Activated naive CD4-positive, alpha-beta T cell treated with anti-CD3 and anti-CD28 coated beads for 36 hours (primary cell): ENCODE measurements at places on chromosomes 5 and 9.
A peak's percentile ranks its signal among the peaks of the same experiment; 100 is the strongest.

- peak; percentile 69 for DNase-seq
Measured at GRCh38 chr5:170302653-170303501, 5.3 kb upstream of the LCP2 start.

- no peak for DNase-seq
Measured at GRCh38 chr5:139082813-139083498, 115.2 kb downstream of the SIL1 start.

- DNase-seq = no peak
Measured at GRCh38 chr5:125528881-125529280, 782.4 kb upstream of the ZNF608 start.

DNA sequence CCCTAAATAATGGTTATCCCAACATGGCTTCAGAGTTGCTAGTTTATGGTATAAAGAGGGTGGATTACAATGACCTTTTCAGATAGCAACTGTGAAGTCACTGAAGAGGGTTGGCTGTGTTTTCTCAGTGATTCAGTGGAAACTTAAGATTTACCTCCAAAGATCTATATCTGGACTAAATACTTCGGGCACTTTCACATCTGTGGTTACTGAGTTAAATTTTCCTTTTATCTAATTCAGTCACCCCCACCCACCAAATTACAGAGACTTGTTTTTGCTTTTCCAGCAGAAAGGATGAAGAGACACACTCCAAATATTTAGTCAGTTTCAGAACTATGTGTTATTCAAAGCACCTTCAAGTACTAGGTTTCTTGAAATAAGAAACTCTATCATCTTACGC, 573.2 kb downstream of the CCDC171 start:
- DNase-seq = no peak

DNA sequence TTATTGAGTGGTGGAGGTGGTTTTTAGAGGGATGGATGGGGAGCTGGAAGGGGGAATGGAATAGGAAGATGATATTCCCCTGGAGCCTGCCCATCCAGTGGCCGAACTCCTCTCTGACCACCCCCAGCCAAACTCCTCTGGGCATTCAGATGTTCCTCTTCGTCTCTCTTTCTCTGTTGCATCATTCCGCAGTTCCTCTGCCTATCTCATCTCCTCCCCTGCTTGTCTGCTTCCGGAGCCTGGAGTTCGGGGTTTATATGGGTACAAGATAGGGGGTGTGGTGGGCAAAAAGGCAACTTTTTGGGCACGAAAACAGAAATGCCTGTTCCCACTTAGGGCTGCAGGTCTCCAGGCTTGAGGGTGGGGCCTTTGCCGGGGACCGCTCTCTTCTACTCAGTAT, 12.2 kb upstream of the CDK5RAP2 start:
- DNase-seq = no peak

GRCh38 chr9:113622600-113623400, 159.3 kb downstream of the RGS3 start:
- DNase-seq = peak; percentile 84

- DNase-seq = no peak
Measured at GRCh38 chr5:79811081-79811480, 121.4 kb downstream of the CMYA5 start.

GRCh38 chr5:148466236-148466580, 82.5 kb downstream of the FBXO38 start:
- DNase-seq = no peak

GRCh38 chr9:113341712-113342410, 1.8 kb upstream of the WDR31 start:
- peak; percentile 25 for DNase-seq

- no peak for DNase-seq
Measured at GRCh38 chr9:137075275-137075775, 2.0 kb upstream of the UAP1L1 start.

DNA sequence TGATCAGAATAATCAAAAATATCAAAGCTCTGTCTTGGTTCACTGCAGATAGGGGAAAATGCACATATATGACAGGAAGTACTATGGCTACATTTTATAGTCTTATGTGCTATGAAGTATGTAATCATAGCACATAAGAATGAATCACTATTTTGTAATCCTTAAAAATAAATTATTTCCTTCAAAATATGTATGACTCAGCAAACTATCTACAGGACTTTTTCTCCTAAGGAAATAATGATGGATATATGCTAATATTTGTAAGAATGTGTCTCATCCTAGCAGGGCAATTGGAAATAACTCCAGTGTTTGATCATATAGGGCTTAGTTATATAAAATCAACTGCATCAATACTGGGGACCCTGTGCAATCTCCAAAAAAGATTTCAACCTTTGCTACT, 85.1 kb downstream of the SLC24A2 start:
- DNase-seq = no peak

DNA sequence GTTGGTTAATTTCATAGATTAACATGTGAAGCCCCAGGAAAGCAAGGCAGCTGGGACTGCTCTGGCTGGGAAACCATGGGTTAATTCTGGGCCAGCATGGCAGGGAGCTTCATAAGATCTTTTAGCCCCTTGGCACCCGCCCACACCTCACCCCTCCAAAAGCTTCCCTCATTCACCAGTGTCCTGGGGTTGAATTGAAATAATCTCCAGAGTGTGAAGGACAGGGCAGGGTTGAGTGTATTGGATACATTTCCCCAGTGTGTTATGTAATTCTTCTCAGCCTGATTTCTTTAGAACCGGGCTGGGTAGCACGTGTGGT, 19.4 kb downstream of the WNT8A start:
- no peak for DNase-seq

DNA sequence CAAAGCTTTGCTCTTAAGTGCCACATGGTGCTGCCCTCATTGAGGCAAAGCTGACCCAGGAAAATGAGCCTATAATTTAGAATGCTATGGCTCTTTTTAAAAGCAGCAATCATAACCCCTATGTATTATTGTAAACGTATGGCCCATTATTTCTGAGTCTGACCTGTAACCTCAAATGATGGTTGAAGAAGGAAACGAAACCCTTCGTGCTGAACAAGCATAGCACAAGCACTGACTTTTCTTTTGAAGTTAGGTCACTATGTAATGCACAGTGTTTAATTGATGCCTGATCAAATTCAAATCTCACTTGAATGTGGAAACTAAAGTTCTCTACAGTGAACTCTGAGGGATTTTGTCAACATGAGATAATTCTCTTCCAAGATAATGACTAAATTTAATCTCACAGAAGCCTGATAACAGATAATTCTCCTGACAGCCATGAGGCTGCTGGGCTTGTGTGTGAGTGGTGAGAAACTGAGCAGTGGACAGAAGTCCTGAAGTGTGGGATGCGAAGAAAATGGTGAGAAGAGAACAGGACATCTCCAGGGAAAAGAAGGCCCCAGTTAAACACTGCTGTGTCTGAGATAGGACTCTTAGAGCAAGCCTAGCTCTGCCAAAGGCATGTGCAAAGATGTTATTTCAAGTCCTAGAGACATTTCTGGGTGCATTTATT, 226.9 kb downstream of the MAN2A1 start:
- DNase-seq = no peak

GRCh38 chr5:167950126-167950721, 341.2 kb upstream of the WWC1 start:
- no peak for DNase-seq

DNA sequence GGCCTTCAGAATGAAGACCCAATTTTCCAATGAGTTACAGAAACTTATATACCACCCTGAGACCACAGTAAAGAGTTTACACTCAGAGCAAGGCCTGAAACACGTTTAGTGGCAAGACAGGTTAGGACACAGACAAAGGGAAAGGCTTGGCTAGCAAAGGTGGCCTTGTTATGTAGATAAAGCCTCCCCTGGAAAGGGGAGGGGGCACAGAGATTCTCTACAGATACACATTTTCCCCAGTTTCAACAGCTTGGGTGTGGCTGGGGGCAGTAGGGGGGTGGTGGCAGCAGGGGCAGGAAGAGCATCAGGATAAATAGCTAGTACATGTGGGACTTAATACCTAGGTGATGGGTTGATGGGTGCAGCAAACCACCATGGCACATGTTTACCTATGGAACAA, 51.9 kb upstream of the PPP1R2B start:
- DNase-seq = no peak

- no peak for DNase-seq
Measured at GRCh38 chr5:160398806-160399205, 1.0 kb downstream of the FAM200C start.

DNA sequence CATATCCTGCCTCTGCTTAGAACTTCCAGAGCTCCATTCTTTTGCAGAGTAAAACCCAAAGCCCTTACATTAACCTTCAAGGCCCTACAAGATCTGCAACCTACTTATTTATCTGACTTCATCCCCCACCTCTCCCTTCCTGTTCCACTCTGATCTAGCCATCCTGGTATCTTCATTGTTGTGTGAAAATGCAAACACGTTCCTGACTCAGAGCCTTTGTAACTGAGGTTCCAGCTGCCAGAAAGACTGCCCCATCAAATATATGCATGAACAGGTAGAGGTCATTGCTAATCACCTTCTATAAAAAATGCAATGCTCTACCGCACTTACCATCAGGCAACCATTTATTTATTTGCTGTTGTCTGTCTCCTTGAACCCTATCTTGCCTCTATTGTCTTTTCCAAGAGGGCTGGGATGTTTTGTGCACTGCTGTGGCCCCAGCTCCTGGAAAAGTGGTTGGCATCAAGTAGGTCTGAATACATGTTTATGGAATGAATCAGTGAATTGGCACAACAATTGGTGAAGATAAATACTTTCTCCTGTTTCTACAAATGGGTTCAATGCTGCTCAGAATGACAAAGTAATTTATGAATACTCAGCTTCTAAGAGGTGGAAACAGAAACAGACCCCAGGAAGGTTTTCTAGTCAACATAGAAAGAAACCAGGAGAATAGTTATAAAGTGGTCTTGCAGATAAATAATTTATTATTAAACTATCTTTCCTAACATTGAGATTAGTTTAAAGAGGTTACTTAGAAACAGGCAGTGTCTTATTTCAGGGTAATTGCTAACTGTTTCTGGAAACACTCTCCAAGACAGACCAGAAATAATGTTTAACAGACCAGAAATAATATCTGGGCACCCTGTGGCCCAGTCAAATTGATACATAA, 230.6 kb upstream of the CD180 start:
- DNase-seq = no peak

GRCh38 chr9:8733131-8733954, 933.8 kb upstream of the DMAC1 start:
- no peak for DNase-seq

- no peak for DNase-seq
Measured at GRCh38 chr9:111502506-111502905, 18.3 kb upstream of the ECPAS start.

GRCh38 chr5:170579601-170580000, 75.8 kb downstream of the KCNIP1 start:
- DNase-seq = no peak

- no peak for DNase-seq
Measured at GRCh38 chr9:134492281-134492691, 149.3 kb upstream of the COL5A1 start.

DNA sequence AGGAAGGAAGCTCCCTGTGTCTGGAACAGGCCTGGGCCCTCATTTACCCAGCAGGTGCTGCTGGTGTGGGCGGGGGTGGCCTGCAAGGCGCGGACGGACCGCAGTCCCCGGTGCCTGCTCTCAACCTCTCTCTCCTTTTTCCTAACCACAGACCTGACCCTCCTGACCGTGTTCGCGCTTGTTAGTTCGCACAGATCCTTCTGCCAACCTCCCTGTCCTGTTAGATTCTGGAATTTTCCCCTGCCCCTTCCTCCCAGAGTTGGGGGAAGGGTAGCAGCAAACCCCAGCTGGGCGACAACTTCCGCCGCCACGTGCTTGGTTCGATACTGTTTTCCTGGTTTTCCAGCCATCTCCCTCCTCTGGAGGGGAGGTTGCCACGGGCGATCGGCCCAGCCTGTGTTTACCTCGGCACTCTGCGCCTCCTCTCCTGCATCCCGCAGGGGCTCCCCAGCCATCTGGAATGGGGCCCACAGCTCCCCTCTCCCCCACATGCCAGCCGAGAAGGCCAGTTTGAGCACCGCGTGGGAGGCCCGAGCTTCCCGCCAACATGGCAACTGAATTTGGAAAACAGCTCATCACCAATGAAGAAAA, 70.8 kb upstream of the UNC5A start:
- no peak for DNase-seq

GRCh38 chr5:129110742-129111141, 16.2 kb downstream of the ISOC1 start:
- no peak for DNase-seq

GRCh38 chr5:115857057-115857479, 15.3 kb downstream of the AP3S1 start:
- DNase-seq = no peak
